Umbilical cord (tissue), 2 donors: ENCODE measurements at places on chromosomes 2 and 18. TPM values are rescaled to one million over a fixed set of nuclear protein-coding genes. Genes with fewer than 3 reads are reported as not detected.

The CASP10 gene
- total RNA-seq, result 3.4 TPM

The GDF7 gene
- 11.8 TPM for total RNA-seq

The POMC gene
- 0.72 TPM for total RNA-seq

DNA sequence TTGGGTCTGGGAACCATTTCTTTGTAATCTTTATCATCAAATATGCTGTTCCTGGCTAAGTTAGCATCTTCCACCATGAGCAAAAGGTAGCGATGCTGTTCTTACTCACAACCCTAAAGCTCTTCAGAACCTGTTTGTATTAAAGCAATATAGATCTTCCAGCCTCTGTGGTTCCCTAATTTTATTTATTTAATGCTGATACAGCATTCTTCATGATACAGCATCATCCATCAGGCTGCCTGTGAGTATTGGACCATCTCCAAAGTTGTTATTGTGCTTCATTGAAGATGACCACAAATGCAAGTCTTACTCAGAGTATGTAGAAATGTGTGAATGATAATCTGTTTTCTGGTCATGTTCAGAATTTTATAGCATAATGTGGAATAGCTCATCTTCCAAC, 40.9 kb upstream of the CTLA4 start:
- DNase-seq, result no peak

DNA sequence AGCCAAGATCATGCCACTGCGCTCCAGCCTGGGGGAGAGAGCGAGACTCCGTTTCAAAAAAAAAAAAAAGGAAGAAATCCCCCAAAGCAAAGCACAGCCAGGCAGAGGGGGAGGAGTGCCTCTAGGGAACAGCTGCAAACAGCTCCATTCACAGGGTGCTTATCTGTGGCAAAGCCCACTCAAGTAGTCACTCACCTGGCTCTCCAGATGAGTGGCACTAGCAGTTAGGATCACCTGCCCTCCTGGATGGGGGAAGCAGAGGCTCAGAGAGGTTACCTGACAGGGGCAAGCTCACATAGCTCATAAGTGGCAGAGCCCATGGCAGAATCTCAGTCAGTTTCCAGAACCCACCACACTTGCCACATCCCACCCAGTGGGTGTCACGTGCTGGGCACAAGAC, 30.3 kb downstream of the TFCP2L1 start:
- DNase-seq, result no peak

GRCh38 chr18:14999085-14999975, 251.4 kb downstream of the ANKRD30B start:
- no peak for DNase-seq

- DNase-seq, result no peak
These were observed 3.5 kb upstream of the ADNP2 start for GRCh38 chr18:80105369-80106167.

DNA sequence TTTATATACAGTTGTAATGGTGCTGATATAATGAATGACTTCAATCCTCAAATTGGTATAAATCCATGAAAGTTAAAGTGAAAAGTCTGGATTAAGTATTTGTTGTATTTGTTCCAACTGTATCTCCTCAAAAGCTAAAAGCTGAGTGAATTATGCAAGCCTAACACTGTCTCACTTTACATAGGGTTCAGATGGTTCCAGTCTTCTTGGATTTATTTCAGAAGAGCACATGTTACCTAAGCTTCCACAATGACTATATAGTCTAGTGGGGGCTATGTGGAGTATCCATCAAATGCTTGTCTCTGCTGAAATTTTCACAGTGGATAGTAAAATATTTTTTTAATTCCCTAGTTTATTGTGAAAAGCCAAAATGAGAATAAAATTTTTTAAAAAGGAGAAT, 13.0 kb downstream of the MCEE start:
- DNase-seq, result no peak

DNA sequence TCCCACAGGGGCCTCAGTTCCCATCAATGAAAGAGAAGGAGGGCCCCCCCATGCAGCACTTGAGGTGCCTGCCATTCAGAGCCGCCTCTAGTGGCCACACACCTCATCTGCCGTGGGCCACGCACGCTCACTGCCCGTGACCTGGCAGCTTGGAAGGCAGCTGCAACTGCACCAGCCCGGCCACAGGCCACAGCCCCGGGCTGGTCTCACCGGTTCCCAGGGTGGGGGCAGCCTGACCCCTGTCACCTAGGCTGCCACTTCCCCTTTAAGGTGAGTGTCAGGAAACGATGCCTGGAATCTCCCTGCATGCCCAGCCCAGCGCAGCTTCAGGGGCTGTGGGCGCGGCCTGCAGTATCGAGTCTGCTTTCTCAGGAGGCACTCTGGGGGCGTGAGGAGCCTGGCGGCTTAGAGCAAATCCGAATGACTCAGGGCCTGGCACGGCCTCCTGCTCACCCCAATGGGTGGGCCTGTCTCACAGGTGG, 2.6 kb downstream of the MAB21L4 start:
- peak; percentile 91 for DNase-seq

- DNase-seq, result peak; percentile 94
These were observed at the start of gene ZC3H8 for GRCh38 chr2:112254466-112255240. Gene ZC3H8 (minus strand): TSS chr2:112255042. CDS start chr2:112254981, 61 bp downstream.

The FLACC1 gene
- 10.8 TPM for total RNA-seq

DNA sequence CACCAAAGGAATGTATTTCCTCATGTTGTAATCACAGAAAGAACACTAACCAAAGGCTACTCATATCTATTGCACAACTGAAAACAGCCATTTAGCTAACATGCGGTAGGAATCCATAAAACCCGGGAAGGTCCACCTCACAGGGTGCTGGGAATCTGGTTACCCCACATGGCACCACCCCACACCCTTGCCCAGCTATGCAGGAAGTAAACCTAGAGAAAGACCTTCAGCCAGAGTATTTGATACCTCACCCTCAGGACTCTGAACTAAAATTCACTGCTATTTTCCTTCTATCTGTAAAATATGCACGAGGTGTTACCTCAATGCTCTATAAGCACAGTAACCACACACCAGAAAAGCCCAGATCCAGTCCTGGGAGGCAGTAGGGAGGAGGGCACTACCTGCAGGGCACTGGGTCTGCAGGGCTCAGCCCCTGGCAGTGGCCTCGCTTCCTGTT, 45.8 kb downstream of the PTPN2 start:
- DNase-seq, result peak; percentile 68

DNA sequence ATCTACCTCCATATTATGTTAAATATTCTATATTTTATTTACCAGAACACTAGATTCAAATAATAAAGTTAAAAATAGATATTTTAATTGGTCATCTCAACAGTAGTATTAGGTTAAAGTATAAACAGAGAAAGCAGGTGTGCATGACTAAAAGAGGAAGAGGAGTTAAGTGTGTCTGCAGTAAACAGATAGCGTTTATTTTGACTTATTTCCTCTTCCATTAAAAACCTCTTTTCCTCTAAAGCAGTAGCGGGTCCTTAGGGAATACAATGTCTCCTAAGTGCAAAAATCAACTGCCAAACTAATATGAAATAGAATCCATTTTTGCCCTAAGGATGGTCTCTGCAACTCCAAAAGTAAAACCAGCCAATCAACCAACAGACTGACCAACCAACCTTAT, 27.7 kb downstream of the EIF2AK3 start:
- no peak for DNase-seq

DNA sequence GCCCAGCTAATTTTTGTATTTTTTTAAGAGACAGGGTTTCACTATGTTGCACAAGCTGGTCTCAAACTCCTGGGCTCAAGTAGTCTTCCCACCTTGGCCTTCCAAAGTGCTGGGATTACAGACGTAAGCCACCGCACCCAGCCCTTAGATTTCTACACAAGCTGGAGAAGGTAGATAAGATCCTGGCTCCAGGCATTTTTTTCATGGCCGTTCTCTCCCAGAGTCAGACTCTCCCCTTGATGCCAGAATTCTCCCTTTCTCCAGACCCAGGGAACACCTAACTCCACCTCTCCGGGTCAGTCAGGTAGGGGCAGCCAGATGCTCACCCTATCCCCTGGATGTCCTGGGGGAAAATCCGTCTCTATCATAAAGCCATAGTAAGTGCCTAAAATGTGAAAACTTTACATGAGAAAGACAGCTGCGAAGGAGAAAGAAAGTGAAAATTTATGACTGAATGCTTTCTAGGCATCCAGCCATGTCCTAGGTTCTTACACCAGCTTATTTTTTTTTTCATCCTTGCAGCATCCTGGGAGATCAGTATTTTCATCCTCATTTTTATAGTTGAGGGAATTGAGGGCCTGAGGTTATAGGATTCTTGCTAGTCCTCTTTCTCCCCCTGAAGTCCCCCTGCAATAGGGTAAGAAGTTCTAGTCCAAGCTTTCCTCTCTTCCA, 16.3 kb downstream of the SIX3 start:
- DNase-seq, result no peak

GRCh38 chr2:143936848-143937722, 582.8 kb downstream of the ZEB2 start:
- DNase-seq, result peak; percentile 54

The DYNAP gene
- total RNA-seq, result 7.0 TPM

The METTL5 gene
- 29.1 TPM for total RNA-seq
